ENCODE measurements at places on chromosomes 2 and 18.

DNA sequence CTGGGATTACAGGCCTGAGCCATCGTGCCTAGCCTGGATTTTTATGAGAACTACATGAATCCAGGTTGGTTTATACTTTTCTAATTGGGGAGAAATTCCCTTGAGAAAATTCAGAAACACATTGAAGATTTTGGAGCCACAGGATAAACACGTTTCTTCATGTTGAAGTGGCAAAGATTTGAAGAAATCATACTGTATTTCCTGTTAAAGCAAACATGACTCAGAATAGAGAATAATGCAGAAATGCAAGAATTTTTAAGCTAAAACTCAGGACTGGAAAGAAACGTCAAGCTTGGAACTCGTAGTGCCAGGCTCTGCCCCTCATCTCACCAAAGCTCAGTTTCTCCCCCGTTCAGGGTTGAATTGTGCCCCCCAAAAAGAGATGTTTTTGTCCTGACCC, 32.1 kb upstream of the TAF1B start:
- no peak for DNase-seq

- DNase-seq, result no peak
Measured at GRCh38 chr2:62464221-62465007, 41.6 kb downstream of the TMEM17 start.

DNA sequence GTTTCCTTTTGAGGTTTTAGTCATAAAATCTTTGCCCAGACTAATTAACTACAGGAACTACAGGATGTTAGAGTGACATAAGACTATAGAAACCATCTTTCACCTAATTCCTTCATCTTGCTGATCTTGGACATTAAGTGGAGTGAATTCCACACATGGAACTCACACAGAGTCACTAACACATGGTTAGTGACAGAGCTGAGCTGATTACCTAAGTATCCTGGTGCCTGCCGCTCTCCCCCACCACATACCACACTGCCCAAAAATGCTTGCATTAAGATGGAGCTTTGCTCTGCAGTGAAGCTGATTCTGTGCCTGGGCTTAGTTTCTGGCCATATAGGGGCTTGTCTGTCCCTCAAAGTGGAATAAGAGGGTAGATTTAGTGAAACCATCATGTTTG, 332.9 kb upstream of the NT5C1B start:
- no peak for DNase-seq

DNA sequence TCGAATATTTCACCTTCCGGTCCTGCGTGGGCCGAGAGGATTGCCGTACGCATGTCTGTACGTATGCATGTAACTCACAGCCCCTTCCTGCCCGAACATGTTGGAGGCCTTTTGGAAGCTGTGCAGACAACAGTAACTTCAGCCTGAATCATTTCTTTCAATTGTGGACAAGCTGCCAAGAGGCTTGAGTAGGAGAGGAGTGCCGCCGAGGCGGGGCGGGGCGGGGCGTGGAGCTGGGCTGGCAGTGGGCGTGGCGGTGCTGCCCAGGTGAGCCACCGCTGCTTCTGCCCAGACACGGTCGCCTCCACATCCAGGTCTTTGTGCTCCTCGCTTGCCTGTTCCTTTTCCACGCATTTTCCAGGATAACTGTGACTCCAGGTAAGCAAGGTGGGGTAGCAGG, at the start of gene SERPINB5:
Gene SERPINB5, plus strand, starts transcription at position 291 of the 400 bp plus-strand sequence. CDS start 7,471 bp downstream, outside the sequence.
- DNase-seq, result no peak

DNA sequence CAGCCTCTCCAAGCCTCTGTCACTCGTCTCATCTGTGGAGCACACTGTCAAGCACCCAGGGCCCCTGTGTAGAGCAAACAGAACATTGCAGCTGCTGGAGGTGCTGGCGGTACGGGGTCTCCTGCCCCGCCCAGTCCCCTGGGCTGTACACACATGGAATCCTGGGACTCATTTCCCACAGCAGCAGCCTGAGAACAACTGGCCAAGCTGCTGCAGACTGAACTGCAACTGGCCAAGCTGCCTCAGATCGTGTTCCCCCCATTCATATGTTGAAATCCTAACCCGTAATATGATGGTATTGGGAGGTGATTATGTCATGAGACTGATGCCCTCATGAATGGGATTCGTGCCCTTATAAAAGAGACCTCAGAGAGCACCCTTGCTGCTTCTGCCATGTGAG, 130.5 kb downstream of the NCK2 start:
- no peak for DNase-seq

- DNase-seq, result no peak
Measured at GRCh38 chr2:156430980-156431358, 5.2 kb upstream of the GPD2 start.

GRCh38 chr2:197558393-197558792, 42.5 kb downstream of the MOB4 start:
- no peak for DNase-seq

Data from stimulated activated CD4-positive, alpha-beta T cell treated with anti-CD3 and anti-CD28 coated beads, Interleukin-12 subunit alpha, Interleukin-12 subunit beta, amount 100 ng/mL, for 24 hours (primary cell).